Stimulated activated CD4-positive, alpha-beta T cell treated with anti-CD3 and anti-CD28 coated beads, Interleukin-1b, Interleukin-23, amount 100 ng/mL, for 1 hour (primary cell): ENCODE measurements at places on chromosomes 1 and 21.
A peak's percentile ranks its signal among the peaks of the same experiment; 100 is the strongest.

- no peak for DNase-seq
Measured at GRCh38 chr1:92126088-92126487, 45.9 kb downstream of the BTBD8 start.

GRCh38 chr21:35036465-35037383 lies 12.4 kb downstream of the RUNX1 start:
- no peak for DNase-seq

- DNase-seq: peak; percentile 66
Measured at GRCh38 chr1:206734499-206735142, 36.0 kb upstream of the IL19 start.

DNA sequence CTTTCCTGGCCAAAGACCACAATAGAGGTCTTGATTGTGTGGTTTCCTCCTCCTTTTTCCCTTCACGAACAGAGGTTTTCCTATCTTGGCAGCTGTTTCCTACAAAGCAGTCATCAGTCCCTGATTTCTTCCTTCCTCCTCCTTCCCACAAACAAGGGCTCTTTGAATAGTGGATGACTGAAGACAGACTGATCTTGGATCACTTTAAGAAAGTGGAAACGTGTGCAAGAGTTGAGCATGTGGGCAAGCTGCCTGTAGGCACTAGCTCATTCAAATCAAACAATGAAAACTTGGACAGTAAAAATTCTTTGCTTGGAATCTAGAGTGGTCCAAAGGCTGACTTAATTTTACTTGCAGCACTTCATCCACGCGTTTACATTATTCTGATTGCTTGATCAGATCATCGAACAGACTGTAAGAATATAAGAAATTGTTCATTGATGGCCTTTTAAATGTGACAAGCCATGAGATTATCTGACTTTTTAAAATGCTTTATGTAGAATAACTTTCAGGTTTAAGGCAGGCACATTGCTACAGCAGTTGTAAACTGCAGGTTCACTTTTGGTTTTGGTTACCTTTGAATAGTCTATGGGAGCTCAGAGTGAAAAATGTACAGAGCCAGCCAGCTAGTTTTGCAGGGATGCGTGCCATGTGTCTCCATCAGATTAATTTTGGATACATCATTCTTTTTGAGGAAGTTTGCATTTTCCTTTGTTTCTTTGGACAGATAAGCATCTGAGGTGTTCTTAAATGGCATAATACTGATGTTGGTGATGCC lies 34.4 kb downstream of the ADGRL2 start:
- DNase-seq: no peak

DNA sequence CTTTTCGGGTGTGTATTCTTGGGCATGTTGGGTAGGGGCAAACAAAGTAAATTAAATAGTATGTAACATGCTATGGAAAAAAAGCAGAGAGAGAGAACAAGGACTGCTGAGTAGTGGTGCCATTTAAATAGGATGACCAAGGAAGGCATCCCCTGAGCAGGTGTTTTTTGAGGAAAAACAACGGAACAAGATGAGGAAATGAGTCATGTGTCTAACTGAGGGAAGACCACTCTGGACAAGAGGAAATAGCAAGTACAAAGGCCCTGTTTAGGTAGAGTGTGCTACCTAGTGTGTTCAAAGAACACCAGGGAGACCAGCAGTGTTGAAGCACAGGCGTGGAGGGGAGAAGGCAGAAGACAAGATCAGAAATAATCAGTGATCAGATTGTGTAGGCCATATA lies 20.1 kb upstream of the GUCA2A start:
- DNase-seq: no peak

GRCh38 chr1:107572674-107573211 lies 392.2 kb downstream of the VAV3 start:
- DNase-seq: no peak

DNA sequence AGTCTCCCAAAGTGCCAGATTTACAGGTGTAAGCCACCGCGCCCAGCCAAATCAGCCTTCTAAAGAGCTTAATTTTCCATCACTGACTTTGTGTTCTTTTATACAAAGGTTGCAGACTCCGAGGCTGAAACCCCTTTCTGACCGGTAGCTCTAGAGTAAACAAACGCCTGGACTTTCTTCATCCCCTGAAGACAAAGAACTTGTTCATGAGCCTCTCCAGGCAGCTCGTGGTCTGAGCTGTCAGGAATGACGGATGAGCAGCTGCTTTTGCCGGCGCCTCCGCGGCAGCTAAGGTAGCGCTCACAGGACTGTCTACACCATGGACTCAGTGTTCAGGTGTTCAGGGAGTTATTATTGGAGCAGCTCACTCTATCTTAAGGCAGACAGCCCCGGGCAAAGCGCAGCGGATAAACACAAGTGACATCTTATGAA lies 128.5 kb upstream of the ERRFI1 start:
- no peak for DNase-seq

DNA sequence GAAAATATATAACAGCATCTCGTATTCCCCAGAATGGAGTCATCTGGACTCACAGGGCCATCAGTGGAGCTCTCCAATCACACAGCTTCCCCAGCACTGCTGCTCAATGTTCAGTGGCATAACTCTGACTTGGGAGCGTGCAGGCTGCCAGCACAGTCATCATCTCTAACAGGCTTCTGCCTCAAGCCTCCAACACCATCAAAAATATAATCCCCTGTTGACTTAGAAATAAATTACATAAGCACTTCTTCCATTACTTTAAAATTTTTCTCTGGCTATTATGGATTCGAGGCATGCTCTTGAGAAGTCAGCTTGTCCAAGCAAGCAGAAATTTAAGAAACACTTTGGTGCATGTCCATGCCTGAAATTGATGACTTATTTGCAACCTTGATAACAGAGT lies 6.2 kb downstream of the DUSP23 start:
- DNase-seq: no peak

DNA sequence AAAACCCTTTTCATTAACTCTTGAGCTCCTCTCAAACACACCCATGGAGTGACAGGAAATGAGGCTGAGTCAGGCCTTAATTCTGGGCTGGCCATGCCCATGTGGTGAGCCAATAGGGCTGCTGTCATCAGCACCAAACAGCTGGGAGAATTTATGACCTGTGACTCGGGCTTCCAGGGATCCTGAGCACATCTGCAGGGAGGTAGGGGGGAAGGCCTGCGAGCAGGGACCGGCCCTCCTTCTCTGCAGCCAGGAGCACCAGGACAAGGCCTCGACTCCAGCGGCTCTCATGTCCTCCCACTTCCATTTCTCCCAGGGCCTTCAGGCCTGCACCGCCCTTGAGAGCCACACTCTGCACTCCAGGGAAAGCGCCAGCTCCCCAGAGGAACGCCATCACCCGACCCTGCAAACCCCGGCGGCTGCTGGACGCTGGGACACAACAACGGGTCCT lies 14.6 kb downstream of the RIPK4 start:
- DNase-seq: no peak

GRCh38 chr1:151596166-151596953 lies 15.5 kb upstream of the SNX27 start:
- DNase-seq: no peak

DNA sequence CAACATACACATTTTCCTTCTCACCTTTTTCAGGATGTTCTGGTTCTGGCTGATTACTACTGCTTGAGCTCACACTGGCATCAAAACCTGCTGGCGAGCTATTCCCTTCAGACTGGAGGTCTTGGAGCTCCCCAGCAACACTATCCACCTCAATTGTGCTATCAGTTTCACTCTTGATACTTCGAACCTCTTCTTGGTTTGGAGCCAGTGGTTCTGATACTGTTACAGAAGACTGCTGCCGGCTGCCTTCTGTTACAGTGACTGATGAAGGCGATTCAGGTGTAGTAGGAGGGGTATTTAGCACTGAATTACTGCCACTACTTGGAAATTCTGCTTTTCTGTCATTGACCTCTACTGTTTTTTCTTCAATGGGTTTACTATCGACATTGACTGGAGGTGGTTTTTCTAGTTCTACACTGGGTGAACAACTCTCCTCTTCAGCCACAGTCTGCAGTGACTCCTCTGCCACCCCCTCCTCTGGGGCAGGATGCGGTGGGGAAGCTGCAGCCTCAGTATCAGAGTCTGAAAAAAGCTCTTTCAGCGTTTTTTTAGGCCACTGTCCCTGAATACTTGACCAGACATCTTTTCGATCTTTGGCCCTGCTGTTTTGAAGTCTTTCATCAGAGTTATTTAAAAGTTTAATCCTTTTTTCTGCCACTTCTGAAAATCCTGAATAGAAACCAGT lies 20.7 kb upstream of the RBM34 start:
- no peak for DNase-seq

DNA sequence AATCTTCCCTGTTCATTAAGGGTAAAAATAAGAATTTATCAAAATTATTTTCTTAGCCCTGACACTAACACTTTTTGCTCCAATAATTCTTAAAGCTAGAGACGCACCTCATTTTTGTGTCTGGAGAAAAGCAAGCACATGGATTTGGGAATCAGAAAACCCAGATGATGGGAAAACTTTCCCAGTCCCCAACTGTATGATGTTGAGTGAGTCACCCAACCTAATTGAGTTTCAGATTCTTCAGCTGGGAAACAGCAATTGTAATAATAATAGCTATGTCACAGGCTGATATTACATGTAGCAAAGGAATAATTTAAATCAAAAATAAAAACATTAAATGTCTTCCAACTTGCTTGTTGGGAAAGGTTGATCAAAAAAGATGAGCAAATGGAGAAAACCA lies 159.0 kb downstream of the MIS18A start:
- no peak for DNase-seq

GRCh38 chr1:99858286-99858685 lies 8.1 kb downstream of the AGL start:
- DNase-seq: no peak

GRCh38 chr1:52904927-52905698 lies 16.4 kb downstream of the ECHDC2 start:
- no peak for DNase-seq
